ENCODE measurements at places on chromosomes 11 and 22.

- DNase-seq: no peak
These were observed 22.0 kb upstream of the MSANTD2 start for GRCh38 chr11:124821995-124822730.

- DNase-seq: no peak
These were observed 162.3 kb upstream of the ARHGAP20 start for GRCh38 chr11:110874437-110875030.

DNA sequence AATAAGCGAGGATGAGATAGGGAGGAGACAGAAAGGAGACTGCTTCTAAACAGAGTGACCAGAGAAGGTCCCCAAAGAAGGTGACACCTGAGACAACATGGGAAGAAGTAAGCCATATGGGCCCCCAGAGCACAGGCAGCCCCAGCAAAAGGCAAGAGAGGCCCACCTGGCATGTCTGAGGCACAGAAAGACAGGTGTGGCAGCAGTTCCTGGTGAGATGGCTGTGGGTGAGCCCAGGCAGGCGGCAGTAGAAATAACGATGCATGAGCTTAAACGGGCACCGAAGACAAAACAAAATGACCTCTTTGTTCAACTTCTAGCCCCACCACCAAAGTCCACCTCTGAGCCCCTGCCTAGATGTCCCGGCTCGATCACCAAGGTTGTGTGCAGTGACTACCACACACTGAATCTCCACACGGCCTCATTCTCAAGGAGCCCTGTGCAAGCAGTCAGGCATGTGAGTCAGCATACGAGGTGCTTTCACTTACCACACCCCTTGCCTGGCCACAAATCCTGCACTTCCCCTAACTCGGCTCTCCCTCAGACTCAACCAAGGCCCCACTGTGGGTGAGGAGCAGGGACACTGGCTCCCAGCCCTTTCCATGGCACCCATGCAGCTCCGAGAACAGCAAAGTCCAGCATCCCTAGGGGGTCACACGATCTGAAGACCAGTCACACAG is 77.6 kb downstream of the PACSIN2 start:
- no peak for DNase-seq

DNA sequence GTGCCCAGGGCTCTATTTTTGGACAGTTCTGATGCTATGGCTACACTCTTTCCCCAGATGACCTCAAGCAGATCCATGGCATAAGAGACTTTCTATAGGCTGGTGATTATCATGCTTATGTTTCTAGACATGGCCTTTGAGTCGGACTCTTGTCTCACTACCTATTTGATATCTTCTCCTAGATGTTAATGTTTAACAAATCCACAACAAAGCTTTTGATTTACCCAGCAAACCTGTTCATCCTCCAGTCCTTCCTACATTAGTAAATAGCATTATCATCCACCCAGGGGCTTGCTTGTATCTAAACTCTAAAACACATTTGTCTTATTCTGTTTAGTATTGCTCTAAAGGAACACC is 188.7 kb downstream of the CSNK2A3 start:
- no peak for DNase-seq

DNA sequence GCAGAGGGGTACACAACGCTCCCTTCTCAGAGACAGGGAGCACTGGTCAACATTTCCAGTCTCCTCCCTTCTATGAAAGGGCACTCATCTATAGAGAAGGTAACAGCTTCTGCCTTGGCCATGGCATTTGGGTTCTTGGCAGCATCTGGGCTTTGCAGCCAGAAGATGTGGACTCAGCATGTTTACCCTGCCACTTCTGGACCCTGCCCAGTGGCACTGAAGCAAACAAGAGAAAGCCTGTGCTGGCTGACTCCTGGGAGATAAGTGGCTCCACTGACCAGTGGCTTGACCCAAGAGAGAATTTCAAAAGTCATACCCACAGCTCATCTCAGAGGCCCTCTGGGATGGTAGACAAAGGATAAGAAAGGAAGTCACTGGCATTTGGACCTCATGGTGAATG is 8.0 kb downstream of the CSNK2A3 start:
- DNase-seq: no peak

DNA sequence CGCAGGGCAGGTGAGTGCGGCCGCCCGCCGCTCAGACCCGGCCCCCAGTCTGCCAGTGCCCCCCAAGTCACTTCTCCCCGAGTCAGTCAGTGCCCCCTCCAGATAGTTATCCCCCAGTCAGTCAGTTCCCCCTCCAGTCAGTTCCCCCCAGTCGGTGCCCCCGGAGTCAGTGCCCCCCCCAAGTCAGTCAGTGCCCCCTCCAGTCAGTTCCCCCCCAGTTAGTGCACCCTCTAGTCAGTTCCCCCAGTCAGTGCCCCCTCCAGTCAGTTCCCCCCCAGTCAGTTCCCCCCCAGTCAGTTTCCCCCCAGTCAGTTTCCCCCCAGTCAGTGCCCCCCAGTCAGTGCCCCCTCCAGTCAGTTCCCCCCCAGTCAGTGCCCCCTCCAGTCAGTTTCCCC is 411 bp downstream of the PPP6R2 start:
- no peak for DNase-seq

GRCh38 chr11:61923166-61924063 is 6.0 kb upstream of the RAB3IL1 start:
- no peak for DNase-seq

GRCh38 chr22:37121887-37122591 is 12.5 kb upstream of the TMPRSS6 start:
- peak; percentile 85 for DNase-seq

DNA sequence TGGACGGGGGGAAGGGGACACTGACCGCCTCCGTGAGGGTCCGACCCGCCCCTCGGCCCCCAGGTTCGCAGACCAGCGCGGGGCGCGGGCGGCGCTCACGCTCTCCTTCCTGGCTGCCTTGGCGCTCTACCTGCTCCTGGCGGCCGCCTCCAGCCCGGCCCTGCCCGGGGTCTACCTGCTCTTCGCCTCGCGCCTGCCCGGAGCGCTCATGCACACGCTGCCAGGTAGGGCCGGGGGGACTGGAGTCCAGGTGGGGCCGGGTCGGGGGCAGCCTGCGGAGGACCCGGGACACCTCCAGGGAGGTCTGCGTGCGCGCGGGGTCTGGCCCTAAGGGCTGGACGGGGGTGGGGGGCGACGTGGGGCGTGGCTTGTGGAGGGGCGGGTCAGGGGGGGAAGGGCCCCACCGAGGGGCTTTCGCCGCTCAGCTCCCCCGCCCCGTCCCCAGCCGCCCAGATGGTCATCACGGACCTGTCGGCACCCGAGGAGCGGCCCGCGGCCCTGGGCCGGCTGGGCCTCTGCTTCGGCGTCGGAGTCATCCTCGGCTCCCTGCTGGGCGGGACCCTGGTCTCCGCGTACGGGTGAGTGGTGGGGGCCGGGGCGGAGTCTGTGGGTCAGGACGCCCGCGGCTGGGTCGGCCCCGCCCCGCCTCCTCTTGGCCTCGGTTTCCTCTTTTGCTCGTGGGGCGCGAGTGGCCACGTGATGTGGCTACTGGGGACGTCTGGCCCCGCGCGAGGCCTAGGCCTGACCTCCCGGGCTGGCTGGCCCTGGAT is 19.9 kb downstream of the PHLDA2 start:
- DNase-seq: no peak

- no peak for DNase-seq
These were observed 91.2 kb downstream of the CLPB start for GRCh38 chr11:72343006-72343756.

GRCh38 chr22:49483281-49483870 is 344.3 kb downstream of the BRD1 start:
- DNase-seq: no peak

- DNase-seq: no peak
These were observed 174.4 kb downstream of the SWAP70 start for GRCh38 chr11:9838229-9838628.

DNA sequence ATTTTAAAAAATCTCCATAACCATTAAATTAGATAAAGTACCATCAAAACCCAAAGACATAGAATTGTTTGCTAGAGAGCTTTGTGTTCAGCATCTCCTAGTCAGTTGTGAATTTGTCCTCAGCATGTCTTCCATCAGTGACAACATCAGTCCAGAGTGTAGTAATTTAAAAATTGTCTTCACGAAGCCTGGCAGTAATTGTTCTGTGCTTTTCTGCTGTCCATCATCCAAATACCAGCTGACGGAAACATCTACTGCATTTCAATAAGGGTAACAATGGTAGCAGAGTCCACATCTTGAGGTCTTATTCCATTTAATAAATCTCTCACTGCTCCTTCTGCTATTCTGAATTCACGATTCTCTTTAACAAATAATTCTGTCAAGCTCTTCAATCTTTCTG is 121.5 kb downstream of the ATXN10 start:
- DNase-seq: no peak

DNA sequence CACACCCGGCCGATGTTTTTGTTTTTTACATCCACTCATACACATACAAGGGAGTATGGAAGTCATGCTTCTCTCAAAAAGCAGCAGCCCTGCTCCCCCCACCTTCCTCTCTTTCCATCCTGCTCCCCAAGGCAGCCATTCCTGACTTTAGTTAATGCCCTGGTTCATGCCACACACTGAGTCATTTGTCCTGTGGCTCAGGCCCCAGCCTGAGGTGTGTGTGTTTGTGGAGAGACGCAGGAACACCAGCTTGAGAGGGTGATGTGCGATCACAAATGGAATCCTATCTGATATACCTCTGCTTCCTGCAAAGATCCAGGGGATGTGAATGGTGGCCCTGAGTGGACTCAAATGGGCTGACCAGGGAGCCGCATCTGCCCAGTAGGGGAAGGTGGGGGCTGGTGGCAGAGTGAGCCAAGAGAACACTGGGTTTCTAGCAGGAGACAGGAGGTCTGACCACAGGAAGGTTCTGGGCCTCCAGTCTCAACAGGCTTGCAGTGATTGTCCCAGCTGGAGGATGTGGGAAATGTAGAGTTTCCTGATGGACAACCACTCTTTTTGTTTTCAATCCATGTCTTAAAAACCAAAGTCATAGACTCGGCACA is 86.7 kb downstream of the OSBP2 start:
- DNase-seq: no peak

- no peak for DNase-seq
These were observed 68.4 kb downstream of the ADAMTS15 start for GRCh38 chr11:130516554-130517505.

DNA sequence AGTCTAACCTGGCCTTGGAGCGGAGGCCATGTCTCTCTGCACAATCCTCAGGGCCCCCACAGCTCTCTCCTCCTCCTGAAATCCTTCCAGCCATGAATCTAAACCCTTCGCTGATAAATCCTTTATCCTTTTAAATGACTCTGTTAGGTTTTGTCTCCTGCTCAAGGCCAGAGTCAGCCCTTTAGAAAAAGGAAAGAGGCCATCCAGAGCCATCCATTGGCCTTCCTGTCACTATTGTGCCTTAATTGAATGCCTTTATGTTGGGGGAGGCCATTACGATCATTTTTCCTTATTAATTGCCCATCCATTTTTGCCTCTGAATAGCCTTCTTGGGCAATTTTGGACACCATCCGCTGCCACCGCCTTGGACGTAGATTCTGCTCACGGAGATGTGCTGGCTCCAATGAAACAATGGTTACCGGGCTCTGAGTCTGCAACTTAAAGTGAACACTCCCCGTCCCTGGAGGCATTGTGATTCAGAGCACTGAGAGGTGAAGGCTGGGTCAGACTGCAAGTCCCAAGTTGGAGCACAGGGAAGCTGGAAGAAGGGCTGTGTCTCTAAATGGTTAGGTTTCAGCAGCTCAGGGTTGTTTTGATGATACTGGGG is 213.0 kb upstream of the E2F8 start:
- DNase-seq: no peak

DNA sequence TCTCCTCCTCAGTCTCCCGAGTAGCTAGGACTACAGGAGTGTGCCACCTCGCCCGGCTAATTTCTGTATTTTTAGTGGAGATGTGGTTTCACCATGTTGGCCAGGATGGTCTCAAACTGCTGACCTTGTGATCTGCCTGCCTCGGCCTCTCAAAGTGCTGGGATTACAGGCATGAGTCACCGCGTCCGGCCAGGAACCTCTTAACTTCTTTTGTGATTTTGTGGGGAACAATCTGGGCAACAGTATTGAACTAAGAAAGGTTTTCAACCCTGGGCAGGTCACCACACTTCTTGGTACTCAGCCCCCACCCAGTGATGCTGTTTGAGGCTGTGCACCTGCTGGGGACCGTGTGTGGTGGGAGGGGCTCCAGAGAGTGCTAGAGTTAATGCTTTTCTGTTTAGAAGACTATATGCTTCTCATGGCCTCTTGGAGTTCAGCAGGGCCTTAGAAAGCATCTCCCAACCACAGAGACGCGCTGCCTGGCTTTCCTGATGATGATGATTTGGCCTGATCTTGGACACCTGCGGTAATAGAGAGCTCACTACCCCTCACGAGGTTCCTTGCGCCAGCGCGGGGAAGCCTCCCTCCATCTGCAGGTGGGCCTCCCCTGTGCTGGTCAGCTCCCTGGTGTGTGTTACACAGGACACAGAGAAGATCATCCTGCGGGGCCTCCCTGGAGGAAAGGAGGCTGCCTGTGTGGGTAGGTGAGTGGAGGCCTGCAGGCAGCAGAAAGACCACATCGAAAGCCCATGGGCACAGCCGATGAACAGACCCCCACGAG is 1.2 kb downstream of the DENND6B start:
- DNase-seq: no peak

DNA sequence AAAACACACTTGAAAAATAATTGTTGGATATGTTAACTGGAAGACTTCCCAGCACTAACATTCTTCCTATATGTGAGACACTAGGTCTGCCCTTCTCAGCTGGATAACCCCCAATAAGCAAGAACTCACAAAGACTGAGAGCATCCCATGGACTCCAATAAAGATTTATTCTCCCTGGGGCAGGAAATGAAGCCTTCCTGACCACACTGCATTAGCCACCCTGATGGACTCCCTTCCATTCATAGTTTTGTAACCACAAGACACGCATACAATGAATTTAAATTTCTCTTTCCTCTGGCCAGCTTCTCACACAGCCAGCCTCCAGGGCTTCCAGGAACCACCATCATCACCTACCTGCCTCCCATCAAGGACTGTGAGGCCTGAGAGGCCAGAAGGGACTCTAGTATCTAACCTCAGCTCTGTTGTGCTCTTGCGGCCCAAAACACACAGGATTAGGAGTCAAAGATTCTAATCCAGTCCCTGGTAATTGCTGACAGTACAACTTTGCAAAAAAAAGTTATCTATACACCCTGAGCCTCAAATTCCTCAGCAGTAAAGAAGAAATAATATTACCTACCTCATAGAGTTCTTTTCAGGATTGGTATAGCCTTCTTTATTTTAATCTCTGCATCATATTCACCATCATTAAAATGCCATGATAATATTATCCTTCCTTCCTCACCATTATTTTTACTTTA is 45.6 kb upstream of the GDPD4 start:
- DNase-seq: no peak

GRCh38 chr22:49157529-49158339 is 669.9 kb downstream of the BRD1 start:
- DNase-seq: no peak

GRCh38 chr22:38243007-38243765 is 29.6 kb downstream of the TMEM184B start:
- DNase-seq: no peak

All from stimulated activated CD8-positive, alpha-beta memory T cell treated with anti-CD3 and anti-CD28 coated beads, Interleukin-4, amount 100 ng/mL, for 1 hour (primary cell).